GM12864 (cell line): ENCODE measurements at places on chromosomes 7 and 10.

- DNase-seq = no peak
Observed at GRCh38 chr7:64892666-64893309, 10.3 kb upstream of the ZNF273 start.

DNA sequence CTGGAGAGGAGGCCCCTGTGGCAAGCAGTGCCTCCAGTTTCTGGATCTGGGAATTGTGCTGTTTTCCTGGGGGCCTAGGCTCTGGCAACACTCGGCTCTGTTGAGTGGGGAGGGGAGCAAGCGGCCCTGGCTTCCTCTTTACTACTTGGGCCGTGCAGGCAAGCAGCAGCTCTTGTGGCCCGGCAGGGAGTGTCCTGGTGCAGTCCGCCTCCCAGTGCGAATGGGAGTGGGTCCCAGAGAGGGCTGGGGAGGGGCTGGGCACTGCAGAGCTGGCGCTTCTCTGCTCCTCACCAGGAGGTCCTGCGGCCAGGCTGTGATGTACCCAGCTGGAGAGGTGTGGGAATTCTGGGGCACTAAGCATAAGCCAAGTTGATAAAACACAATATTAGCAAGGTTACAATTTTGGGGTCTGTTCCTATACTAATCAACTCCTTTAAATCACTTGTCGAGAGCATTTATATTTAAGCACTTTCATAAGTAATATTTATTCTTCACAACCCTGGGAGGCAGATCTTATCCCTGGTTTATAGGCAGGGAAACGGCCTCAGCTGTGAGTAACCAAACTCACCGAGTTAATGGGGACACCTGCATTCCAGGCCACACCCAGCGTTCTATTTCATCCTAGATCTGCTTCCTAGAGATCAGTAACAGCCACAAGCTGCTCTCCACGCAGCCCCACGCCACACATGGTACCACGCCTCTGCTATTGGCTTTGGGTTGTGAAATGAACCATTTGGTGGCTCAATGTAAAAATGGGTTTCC lies 183.4 kb upstream of the PLXNA4 start:
- no peak for DNase-seq

GRCh38 chr10:29857843-29858701 lies 201.3 kb downstream of the JCAD start:
- no peak for DNase-seq

DNA sequence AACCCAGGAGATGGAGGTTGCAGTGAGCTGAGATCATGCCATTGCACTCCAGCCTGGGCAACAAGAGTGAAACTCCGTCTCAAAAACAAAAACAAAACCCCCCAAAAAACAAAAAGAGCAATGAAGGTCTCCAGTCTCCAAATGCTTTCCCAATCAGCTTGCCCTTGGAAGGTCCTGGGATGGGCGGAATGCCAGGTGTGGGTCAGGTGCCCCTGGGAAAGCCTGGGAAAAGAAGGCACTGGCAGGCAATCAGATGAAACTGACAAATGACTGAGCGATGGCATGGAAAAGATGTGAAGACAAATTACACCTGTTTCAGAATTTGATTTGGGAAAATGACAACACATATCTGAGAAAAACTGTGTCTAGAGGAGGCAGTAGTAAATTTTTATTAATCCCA lies 210.4 kb upstream of the IMMP2L start:
- no peak for DNase-seq

GRCh38 chr7:134829380-134829986 lies 50.0 kb downstream of the CALD1 start:
- DNase-seq = no peak

DNA sequence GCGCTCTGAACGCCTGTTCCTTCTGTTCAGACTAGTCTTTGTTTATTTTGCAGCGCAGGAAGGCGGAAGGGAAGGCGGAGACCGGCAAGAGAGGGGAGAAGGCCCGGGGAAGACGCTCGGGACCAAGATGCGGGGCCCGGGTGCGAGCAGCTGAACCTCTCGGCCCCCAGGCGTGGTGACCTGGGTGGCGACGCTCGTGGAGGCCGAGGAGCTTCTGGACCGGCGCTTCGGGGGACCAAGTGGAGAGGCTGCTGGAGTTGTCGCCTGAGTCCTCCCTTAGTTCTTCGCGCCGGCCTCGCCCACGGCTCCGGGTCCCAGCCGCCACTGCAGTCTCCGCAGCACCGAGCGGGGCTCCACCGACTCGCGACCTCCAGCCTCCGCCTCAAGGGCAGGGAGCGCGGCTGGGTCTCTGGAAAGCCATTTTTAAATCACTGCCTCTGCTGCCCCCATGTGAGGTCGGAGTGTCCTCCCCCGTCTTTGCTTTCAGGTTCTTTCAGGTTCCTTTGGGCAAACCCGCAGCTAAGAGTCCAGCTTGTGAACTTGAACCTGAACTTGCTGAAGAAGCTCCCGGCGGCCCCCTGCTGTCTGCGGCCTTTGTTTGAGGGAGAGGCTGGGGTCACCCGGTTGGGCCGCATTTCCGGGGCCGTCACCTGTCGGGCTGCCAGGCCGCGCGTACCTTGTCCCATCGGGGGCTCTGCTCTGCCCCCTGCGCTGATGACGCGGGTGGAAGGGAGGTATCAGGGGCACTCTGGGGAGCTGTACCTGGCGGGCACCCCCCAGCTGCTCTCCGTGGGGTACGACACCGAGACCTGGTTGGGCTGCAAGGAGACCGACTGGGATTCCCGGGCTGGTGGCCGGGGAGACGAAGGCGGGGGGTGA lies 136.0 kb downstream of the KIF20B start:
- peak; percentile 5 for DNase-seq

- DNase-seq = no peak
Observed at GRCh38 chr10:71235808-71236207, 23.4 kb downstream of the UNC5B start.

- no peak for DNase-seq
Observed at GRCh38 chr7:120521761-120522737, 249.1 kb downstream of the KCND2 start.

- DNase-seq = no peak
Observed at GRCh38 chr10:76403912-76404311, 972.5 kb downstream of the LRMDA start.
